NCI-H1694 (cell line): ENCODE measurements at places on chromosomes 4 and X.

- DNase-seq, result no peak
Observed at GRCh38 chr4:123522081-123522480, 125.5 kb downstream of the SPRY1 start.

GRCh38 chrX:119539872-119540271 is 25.3 kb downstream of the STEEP1 start:
- DNase-seq, result no peak

GRCh38 chrX:13891377-13892140 is 74.7 kb upstream of the GPM6B start:
- DNase-seq, result no peak

- no peak for DNase-seq
Observed at GRCh38 chrX:71239781-71240180, 14.2 kb downstream of the ZMYM3 start.

GRCh38 chr4:10622728-10623127 is 61.8 kb downstream of the CLNK start:
- DNase-seq, result no peak

DNA sequence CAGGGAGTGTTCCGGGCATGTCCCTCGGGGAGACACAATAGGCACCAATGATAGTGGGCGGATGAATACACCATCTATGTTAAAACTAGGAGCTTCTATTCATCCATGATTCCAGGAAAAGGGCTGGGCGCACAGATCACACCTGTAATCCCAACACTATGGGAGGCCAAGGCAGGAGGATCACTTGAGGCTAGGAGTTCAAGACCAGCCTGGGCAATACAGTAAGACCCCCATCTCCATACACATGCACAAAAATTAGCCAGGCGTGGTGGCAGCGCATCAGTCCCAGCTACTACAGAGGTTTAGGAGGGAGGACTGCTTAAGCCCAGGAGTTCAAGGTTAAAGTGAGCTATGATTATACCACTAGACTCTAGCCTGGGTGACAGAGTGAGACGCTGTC is 2.4 kb downstream of the NELFA start:
- DNase-seq, result no peak

DNA sequence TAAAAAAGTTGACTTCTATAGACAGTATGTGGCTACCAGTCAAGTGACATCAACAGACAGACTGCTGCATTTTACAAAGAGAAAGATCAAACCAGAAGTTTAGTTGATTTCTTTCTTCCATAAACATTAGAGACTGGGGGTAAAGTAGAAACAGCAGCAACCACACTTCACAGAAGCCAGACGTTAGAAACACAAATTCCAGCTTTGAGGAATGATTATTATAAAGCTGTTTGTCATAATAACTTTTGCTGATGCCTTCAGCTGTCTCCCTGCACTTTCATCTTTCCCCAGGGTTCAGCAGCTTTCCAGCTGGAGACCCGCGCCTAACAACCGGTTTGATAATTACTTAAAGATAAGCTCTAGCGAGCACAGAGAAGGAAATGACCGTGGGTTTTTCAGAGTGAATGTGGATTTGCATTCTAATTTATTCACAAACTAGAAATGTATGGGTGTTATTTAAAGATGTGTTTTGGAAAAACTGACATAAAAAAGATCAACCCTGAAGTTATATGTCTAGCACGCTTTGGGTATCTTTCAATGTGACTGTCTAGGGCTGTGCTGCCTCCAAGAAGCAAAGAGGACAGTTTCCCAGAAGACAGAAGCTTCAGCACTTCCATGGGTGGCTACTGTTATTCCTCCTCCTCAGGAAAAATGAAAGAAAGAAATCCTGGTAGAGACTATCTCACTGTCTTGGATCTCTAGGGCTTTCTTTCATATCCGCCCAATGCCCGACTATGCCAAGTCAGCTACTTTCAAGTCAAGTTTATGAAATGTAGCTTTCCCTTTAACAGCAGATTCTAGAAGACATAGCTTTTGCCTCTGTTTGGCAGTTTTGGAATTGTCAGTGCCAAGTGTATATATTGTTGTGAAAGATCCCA is 15.0 kb upstream of the ENAM start:
- DNase-seq, result no peak

DNA sequence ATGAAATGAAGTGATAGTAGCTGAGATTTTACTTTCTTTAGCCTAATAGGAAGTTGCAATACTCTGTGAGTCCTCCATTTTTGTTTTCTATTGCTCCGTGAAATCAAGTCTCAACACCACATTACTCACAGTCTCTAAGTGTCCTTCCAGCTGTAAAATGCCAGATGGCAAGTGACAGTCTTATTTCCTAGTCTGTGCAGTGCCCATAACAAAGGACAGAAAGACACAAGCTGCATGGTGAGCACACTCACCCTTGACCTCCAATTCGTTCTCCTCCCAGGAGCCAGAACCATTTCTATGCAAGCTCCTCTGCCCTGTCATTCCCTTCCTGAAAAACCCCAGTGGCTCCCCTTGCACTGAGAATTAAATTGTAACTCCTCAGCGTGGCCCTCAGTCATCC is 101.6 kb downstream of the PARM1 start:
- DNase-seq, result no peak

- no peak for DNase-seq
Observed at GRCh38 chrX:139720136-139720535, 12.2 kb upstream of the MCF2 start.

GRCh38 chr4:124640022-124640730 is 72.4 kb downstream of the ANKRD50 start:
- DNase-seq, result no peak

- no peak for DNase-seq
Observed at GRCh38 chr4:5157791-5158770, 106.8 kb downstream of the STK32B start.

DNA sequence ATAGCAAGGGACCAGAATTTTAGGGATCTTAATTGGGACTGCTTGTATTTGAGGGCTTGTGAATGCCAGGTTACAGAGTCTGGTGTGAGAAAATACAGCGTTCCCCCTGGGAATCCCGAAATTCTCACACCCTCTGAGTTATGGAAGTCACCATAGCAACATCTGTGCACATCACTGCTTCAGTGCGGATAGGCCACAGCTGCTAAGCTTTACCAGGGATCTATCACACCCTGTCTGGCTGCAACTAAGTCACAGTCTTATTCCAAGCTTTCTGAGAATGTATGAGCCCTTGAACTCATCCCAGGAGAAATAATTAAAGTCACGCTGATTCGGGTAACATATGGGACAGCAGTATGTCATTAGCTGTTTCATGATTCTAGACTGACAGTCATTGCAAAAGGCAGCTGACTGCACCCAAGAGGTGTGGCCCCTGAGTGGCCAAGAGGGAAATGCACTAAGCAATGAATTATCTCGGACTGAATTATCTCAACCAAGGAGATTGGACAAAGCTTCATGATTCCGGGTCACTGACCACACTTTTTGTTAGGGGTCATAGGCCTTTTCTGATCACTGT is 46.7 kb upstream of the BTC start:
- no peak for DNase-seq

DNA sequence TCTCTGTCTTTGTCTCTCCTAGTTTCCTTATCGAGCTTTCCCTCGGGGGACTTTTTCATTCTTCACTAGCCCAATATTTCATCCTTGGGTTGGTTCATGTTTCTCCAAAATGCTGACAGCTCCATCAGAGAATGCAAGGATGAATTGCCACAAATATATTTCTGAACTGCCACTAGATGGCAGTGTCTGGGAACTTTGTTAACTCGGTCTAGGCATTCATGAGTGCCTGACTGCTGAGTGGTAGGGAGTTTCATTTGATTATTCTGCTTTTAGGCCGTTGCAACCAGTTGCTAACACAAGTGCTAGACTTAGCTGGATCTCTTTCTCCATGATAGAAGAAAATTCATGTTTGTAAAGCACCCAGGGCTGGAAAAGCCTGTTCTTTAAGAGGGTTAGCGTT is 73.5 kb upstream of the RAP2C start:
- DNase-seq, result no peak

- DNase-seq, result peak; percentile 51
Observed at GRCh38 chr4:76208005-76208765, 5.4 kb downstream of the SCARB2 start.

GRCh38 chr4:156958276-156959074 is 13.1 kb downstream of the PDGFC start:
- DNase-seq, result no peak

DNA sequence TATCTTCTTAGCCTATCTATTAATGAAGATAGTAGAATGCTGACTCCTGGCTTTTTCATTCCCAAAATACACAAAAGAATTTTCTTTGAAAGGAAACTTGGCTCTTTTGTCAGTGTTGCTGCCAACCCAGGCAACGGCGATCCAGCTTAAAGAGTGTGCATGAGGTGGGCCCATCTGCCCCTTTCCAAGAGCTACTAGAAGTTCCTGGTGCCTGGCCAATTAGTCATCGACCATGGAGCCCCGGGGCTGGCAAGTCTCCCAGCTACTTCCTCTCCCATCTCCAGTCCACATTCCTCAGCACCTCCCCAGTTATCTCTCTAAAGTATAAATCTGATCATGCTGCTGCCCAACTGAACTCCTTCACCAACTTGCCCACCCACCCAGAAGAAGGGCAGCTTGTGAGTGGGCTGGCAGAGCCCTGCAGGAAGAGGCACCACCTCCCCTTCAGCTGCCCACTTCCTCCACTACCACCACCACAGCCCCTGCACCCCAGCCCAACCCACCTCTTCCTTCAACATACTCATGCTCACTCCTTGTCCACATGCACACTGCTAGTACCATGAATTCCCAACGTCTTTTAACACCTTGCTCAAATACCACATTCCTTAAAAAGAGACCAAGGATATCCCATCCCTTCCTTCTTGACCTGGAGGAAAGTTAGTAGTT is 158.2 kb upstream of the MAP3K15 start:
- peak; percentile 2 for DNase-seq
